ENCODE measurements at places on chromosomes 2 and 18.

- DNase-seq: peak; percentile 60
These were observed 330.3 kb upstream of the FIGN start for GRCh38 chr2:164066095-164066494.

DNA sequence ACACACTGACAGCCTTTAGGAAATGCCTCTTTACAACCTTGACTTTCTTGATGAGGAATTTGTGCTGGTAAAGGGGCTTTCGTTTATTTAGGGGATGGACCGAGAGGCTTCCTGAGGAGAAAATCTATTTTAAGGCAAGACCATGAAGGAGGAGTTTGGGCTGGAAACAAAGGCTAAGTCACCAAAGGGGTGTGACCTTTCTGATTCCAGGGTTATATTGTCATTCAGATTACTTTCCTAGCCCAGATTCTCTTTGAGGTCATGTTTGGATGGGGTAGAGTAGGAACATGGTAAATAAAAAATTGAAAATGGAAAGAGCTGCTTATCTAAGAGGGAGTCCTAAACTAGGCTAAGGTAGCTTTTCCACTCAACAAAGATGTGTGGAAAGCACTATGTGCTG lies 77.1 kb upstream of the UGP2 start:
- DNase-seq: no peak

- no peak for DNase-seq
These were observed 27.5 kb downstream of the CNRIP1 start for GRCh38 chr2:68292108-68292710.

DNA sequence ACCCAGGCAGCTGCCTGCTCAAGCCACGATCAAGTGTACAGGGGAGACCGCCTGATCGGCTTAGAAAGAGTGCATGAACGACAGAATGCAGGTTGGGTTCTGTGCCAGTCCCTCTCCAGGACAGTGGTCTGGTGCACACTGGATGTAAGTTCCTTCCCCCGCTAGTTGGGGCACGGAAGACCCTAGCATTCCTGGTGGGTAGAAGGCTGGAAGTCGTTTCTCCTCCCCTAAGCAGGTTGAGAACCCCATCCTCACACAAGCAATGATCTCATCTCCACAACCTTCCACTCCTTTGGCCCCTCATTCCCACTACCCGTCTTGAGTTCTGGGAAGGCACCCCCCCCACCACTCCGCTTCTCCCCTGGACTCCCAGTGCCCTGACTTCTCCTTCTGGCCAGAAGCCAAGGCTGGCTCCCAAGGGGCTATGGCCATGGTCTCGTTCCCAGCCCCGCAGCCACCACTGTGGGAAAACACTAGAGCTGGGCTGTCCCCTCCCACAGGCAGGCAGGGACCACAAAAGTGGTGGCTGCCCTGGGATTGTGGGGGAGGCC lies 1.4 kb upstream of the ANKRD39 start:
- DNase-seq: no peak

GRCh38 chr18:63099091-63099840 lies 220.3 kb downstream of the BCL2 start:
- no peak for DNase-seq

- DNase-seq: no peak
These were observed 177.2 kb downstream of the BCL11A start for GRCh38 chr2:60376252-60376651.

DNA sequence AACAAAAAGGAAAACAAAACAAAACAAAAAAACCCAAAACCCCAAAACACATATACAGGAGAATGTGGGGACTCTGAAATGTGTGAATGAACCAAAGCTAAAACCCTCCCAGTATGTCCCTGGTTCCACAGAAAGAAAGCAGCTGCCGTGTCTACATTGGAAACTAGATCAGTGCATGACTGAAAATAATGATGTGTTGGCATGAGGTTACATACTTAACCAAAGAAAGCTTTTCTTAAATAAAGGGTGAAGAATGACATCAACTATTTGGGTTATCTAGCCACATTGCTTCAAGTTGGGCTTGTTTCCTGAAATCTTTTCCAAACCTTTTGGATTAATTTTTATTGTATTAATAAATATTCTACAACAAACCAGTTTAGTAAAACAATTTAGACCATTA lies 91.9 kb upstream of the FN1 start:
- no peak for DNase-seq

- DNase-seq: no peak
These were observed 65.6 kb downstream of the CYP26B1 start for GRCh38 chr2:72082021-72082601.

- no peak for DNase-seq
These were observed 70.0 kb downstream of the FIGN start for GRCh38 chr2:163665817-163666216.

- DNase-seq: no peak
These were observed 7.8 kb downstream of the ZNF892 start for GRCh38 chr2:95215018-95215612.

DNA sequence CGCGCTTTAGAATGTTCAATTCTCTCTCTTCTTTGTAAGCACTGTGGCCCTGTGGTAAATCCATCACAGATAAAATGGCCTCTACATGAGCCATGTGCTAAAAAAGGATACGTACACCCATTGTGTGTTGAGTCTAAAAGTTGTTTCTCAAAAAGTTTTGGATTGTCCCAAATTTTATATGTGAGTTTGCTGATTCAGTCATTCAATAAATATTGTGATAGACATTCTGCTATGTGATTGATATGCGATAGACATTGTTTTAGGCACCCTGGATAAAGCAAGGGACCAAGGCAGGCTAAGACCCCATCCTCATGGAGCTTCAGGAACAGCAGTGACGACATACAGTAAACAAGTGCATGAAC lies 53.5 kb downstream of the E2F6 start:
- DNase-seq: no peak

- no peak for DNase-seq
These were observed 31.2 kb upstream of the SLC66A3 start for GRCh38 chr2:11123856-11124759.

DNA sequence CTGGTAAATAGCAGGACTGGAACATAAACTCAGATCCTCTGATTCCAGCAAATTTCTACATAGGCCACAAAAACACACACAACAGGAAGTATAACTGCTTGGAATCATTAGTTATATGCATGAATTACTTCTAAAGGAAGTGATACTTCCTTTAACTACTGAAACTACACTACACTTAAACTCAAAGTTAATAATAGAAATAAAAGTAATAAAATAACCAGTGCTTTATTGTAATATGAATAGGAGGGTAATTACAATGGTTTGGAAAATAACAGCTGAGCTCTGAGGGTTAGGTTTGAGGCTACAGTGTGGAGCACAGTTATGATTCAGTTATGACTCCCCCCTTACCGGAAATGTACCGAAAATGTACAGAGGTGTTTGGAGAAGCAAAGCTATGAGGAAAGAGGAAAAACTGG lies 18.5 kb upstream of the POLI start:
- no peak for DNase-seq

- DNase-seq: no peak
These were observed 4.3 kb downstream of the SEPTIN10 start for GRCh38 chr2:109609352-109610024.

DNA sequence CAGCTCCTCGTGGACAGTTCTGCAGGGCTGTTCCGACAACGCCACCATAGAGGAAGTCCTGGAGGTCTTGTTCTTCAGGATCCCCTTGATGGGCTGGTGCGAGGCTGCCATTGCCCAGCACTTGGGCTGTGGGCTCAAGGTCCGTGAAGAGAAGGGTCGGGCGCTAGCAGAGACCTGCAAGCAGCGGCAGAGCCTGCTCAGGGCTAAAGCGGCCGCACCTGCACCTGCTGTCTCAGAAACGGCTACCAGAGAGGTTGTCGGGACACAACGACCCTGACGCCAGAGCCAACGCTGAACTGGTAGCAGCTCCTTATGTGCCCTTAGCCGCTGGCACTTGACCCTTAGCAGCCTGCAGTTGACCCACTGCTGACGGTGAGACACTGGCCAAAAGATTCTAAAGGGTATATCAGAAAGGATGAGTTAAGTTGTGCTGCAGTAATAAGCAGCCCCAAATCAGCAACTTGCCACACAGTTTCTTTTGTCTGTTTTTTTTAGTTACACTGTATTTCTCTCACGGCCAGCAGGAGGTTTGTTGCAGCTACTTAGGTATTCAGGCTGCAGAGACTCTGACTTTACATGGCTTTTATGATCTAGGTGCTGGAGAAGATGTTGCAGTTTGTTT lies 55.5 kb upstream of the ST6GAL2 start:
- DNase-seq: no peak

DNA sequence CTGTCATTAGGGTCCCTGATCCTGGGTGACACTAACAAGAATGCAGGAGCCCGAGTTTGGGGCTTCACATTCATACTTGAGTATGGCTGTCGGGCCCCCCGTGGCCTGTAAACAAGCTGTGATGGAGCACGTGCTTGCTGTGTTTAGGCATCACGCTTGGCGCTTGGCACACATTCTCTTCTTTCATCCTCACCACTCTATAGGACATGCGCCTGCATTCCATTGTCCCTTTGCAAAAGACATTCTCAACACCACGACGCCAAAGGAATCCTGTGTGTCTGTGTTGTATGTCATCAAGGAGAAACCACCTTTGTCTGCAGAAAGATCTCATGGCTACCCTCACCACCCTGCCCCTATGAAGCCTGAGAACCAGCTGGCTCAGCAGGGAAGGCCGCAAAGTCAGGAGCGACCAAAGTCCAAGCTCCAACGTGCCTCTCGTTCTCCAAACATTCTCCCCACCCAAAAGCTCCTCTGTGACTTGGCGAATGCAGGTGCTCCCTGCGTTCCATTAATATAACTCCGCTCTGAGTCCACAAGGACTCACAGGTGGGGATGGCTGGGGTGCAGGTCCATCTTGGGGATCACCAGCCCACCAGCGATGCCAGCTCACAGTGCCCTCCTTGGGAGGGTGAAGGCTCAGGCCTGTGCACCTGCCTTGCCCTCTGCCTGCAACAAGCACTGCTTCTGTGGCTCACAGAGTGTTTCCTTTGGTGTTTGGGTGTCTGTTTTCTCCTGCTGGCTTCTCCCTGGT lies 6.2 kb upstream of the PER2 start:
- no peak for DNase-seq

GRCh38 chr2:213104092-213104902 lies 47.1 kb downstream of the IKZF2 start:
- no peak for DNase-seq

GRCh38 chr2:178860551-178860950 lies 53.3 kb upstream of the TTN start:
- DNase-seq: no peak

- DNase-seq: no peak
These were observed 62.5 kb downstream of the REEP1 start for GRCh38 chr2:86274918-86275275.

DNA sequence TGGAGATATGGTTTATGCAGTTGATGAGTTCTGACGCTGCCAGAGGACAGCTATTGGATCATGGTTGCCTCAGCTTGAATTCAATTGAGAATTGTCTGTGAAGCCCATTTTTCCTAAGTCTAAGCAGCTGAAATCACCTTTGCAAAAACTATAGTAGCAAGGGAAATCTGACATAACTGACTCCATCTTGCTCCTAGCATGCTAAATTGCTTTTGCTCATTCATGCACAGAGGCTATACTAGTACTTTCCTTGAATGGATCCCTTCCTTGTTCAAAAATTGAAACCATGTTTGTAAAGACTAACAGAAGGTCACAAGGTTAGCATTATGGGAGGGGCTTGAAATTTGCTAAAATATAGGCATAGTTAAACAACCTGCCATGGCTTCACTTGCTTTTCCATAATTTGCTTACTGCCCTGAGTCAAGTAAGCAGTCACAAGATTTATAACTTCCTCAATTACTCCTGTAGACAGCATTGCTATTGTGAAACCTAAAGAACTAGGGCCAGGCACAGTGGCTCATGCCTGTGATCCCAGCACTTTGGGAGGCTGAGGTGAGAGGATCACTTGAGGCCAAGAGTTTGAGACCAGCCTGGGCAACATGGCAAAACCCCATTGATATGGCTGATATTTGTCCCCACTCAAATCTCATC lies 41.2 kb downstream of the CHRNA1 start:
- DNase-seq: no peak

GRCh38 chr18:48230467-48231113 lies 178.6 kb downstream of the ZBTB7C start:
- no peak for DNase-seq

GRCh38 chr18:471716-472115 lies 28.8 kb downstream of the COLEC12 start:
- DNase-seq: no peak

DNA sequence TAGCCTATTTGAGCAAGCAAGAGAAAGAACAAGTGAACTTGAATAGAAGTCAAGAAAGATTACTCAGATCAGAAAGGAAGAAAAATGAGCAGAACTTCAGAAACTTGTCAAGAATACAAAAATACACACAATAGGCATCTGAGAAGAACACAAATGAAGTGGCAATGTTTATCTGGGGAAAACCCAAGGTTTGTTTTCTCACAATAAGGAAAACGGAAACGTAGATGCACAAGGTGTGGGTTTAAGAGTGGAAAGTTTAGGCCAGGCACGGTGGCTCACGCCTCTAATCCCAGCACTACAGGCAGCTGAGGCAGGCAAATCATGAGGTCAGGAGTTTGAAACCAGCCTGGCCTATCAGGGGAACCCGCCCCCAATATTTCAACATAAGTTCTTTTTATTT lies 159.5 kb upstream of the GYPC start:
- DNase-seq: no peak

DNA sequence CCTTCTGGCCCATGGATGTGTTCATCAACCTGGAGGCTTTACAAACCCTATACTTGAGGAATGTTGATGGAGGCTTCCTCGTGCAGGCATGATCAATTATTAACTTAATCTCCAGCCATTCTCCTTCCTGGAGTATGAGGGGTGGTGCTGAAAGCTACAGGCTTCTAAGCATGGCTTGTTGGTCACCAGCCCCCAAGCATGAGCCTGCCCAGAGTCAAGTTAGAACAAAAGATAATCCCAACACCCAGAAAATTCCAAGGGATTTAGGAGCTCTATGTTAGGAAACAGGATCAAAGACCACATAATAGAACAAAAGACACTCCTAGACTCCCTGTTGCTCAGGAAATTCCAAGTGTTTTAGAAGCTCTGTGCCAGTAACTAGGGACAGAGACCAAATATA lies 63.1 kb downstream of the FAM171B start:
- DNase-seq: no peak

GRCh38 chr2:224206816-224207215 lies 167.7 kb upstream of the SERPINE2 start:
- DNase-seq: no peak

- no peak for DNase-seq
These were observed 32.7 kb downstream of the SPIRE1 start for GRCh38 chr18:12625241-12625640.

DNA sequence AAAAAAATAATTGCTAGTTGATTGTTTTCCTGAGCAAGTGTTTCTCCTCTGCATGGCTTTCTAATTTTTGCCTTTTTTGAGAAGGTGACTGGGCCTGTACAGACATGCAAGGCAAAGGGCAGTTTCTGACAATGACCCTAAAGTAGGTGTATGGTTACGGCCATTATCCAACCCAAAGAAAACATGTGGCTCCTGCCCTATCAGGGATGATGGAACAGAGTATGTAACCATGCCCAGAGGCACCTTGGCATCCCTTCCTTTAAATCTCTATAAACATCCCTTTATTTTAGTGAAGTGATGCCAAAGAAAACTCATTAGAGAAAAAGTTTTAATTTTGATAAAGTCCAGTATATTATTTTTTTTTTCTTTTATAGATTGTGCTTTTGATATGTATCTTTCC lies 217.5 kb downstream of the LPIN1 start:
- no peak for DNase-seq

Measured in SK-N-MC (cell line).